ENCODE measurements at places on chromosomes 7 and 10. TPM values are rescaled to one million over a fixed set of nuclear protein-coding genes. Genes with fewer than 3 reads are reported as not detected.
A peak's percentile ranks its signal among the peaks of the same experiment; 100 is the strongest.

STRIP2 gene
- 0.37 TPM for total RNA-seq

DNA sequence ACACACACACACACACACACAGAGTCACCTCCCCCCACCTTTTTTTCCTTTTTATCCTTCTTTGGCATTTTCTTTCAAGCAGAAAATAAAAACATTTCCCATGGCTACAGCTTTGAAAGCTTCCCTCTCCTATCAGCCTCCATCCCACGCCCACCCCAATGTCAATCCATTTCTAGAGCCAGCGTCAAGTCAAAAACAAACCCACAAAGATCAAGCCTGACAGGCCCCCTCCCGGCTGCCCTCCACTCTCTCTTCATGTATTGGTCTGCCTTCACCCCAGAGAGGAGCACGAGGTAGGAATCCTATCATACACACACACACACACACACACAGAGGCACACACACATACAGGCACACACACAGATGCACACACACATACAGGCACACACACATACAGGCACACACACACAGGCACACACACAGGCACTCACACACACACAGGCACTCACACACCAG is 8.0 kb upstream of the TNRC18 start:
- DNase-seq, result no peak

TACR2 gene
- total RNA-seq, result not detected

GRCh38 chr7:69190763-69191162 is 407.5 kb upstream of the AUTS2 start:
- DNase-seq, result no peak

DNA sequence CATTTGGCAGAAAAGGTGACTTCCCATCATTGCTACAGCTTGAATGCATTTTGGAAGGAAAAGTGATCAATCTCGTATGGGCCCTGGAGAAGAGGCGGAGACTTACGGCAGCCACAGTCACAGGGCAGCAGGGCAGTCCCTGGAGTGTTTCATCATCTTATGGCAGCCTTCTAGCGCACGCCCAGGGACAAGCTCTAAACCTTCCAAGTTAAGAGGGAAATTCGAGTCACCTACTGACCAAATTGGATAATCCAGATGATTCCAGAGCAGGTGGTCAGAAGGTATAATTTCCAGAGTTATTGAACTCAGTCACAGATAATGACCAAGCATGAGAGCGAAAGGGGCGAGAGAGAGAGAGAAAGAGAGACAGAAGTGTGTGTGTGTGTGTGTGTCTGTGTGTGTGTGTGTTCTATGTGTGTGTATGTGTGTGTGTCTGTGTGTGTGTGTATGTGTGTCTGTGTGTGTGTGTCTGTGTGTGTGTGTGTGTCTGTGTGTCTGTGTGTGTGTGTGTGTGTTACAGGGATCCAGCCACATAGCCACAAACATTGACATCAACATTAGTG is 123.7 kb upstream of the ADAM12 start:
- DNase-seq, result no peak

AHCYL2 gene
- total RNA-seq, result 13.6 TPM

GIMAP7 gene
- total RNA-seq, result 3.5 TPM

DNA sequence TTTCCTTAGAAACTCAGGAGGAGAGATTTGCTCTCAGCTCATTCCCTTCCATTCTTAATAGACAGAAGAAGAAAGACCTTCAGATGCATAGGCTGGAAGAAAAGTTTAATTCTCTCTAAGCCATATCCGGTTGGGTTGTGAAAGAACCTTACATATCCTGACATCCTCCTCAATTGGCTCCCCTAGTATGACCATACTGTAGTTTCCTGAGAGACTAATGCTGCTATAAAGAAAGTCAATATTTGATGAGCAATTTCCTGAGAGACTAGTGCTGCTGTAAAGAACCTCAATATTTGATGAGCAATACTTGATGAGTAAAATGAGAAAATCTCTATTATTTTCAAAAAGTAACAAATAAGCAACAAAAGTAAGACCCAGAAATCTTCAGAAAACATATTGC is 888.5 kb upstream of the SORCS1 start:
- no peak for DNase-seq

- DNase-seq, result peak; percentile 73
Measured at GRCh38 chr7:141695803-141696289, 6.1 kb downstream of the DENND11 start.

DNA sequence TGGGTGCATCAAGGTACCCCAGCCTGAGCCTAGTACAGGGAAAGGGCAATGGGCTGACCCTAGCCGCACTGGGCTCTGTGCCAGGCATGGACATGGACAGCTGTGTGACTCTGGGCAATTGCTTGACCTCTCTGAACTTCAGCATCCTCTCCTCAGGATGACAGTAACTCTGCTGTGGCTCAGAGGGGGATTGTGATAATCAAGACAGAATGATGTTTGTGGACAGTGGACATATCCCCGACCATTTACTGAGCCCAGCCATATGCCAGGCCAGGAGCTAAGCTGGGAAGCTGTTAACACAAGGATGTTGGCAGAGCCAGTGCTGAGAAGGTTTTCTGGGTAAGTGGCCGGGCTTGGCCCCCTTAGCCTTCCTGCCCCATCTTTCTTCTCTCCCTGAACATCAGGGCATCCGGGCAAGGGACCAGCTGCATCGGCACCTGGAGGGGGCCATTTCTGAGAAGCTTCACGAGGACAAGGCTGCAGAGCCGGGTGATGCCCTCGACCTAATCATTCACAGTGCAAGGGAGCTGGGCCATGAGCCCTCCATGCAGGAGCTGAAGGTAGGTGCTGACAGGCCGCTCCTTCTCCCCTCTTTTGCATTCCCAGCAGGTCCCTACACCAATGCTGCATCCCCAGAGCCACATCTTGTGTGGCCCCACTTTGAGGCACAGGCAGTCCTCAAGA is 3.5 kb downstream of the CYP26C1 start:
- DNase-seq, result no peak

NPFFR1 gene
- total RNA-seq, result under 0.01 TPM

GRCh38 chr7:14207138-14207537 is 217.7 kb upstream of the ETV1 start:
- DNase-seq, result no peak

GRCh38 chr10:8618834-8619233 is 564.3 kb downstream of the GATA3 start:
- DNase-seq, result no peak

FBXL13 gene
- 1.4 TPM for total RNA-seq

DNA sequence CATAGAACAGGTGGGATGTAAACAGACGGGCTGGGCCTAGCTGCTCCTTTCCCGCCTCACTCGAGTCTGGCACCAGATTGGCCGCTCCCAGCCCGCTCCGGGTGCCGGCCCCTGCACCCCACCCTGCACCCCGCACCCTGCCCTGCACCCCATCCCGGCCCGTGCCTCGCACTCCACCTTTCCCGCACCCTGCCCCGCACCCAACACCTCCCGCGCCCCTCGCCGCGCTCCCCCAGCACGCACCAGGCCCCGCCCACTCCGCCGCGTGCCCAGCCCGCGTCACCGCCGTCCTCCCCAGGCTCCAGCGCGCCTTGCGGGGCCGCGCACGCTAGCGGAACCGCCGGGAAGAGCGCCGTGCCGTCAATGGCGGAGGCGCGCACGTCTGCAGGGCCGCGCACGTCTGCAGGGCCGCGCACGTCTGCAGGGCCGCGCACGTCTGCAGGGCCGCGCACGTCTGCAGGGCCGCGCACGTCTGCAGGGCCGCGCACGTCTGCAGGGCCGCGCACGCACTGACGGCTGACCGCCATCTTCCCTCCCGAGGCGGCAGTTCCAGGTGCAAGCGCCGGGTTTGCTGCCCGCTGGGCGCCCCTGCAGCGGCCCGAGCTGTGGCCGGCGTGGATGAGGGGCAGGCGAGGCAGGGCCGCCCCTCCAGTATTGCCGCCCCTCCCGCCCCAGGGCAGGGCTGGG is at the start of gene UBE3C:
Gene UBE3C (plus strand): TSS at position 503 of the 687 bp plus-strand sequence. CDS start 347 bp downstream, outside the sequence.
- DNase-seq, result peak; percentile 89

DNA sequence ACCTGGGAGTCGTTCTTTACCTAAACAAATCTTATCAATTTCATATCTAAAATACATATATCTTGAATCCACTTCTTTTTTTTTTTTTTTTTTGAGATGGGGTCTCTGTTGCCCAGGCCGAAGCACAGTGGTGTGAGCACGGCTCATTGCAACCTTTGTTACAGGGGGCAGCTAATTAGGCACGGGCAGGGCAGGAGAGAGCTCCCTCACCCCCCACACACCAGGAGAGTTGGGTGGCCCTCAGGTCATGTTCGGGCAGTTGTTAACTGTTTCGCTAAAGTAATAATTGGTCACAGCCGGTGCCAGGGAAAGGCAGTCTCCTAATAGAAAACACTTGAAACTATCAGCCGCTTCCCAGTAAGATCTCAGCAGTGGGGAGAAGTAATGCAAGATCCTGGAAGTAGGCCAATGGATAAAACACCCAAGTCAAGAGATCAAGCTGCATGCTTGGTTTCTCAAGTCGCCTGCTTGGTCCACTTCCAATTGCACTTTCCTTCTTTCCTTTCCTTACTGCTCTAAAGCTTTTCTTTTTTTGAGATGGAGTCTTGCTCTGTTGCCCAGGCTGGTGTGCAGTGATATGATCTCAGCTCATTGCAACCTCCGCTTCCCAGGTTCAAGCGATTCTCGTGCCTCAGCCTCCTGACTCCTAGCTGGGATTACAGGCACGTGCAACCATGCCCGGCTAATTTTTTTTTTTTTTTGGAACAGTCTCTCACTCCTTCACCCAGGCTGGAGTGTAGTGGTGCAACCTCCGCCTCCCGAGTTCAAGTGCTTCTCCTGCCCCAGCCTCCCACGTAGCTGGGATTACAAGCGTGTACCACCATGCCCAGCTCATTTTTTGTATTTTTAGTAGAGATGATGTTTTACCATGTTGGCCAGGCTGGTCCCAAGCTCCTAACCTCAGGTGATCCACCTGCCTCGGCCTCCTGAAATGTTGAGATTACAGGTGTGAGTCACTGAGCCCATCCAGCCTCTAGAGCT is 21.3 kb upstream of the EFCAB10 start:
- DNase-seq, result no peak

DNA sequence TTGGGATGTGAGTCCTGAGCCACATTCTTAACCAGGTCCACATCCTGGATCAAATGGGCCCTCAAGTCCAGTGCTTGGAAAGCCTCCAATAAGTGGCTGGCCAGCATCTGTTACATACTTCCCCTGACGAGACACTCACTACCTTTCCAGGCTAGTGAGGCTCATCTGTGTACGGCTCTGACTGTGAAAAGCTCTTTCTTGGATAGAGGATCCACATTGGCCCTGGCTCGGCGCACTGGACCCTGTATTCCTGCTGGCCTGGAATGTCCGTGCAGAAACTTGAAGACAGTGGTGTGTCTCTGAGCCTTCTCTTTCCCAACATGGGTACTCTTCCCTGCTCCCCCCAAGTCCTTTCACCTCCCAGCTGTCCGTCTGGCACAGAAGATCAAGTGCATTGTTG is 35.5 kb downstream of the MYL10 start:
- no peak for DNase-seq

DNA sequence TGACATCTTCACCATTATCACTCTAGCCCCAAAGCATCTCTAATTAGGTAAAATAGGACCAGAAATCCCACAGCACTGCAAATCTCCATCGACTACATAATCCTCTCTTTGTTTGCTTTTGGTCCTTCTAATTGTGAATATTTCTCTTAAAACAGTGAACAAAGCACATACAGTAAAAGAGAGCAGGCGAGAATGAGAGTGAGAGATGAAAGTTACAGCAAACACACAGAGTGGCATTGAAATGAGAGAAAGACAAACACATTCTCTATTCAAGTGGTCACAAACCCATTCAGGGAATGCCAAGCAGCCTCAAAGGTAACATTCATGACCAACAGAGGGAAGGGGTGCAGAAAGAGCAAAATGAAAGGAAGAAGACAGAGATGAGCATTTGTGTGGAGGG is 109.8 kb upstream of the PTN start:
- no peak for DNase-seq

ARHGAP22 gene
- total RNA-seq, result 6.0 TPM

GPR15LG gene
- not detected for total RNA-seq

- DNase-seq, result no peak
Measured at GRCh38 chr10:116071453-116072148, 201.4 kb downstream of the GFRA1 start.

DNA sequence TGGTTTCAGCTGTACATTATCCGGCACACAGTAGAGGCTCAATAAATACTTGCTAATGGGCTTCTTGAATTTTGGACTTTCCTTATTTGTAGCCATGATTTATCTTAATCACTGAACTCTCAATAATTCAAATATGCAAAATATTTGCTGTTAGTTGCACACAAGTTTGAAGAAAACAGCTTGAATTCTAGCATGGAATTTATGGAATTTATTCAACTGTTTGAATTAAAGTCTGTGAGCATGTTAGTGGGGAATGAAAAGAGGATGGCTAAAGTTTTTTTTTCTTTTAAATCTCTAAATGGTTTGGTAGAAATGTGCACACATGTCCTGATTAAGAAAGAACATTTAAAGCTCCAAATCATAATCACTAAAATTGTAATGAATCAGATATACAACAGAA is 42.5 kb downstream of the SIRT1 start:
- no peak for DNase-seq

ZNF239 gene
- total RNA-seq, result 3.5 TPM

DNA sequence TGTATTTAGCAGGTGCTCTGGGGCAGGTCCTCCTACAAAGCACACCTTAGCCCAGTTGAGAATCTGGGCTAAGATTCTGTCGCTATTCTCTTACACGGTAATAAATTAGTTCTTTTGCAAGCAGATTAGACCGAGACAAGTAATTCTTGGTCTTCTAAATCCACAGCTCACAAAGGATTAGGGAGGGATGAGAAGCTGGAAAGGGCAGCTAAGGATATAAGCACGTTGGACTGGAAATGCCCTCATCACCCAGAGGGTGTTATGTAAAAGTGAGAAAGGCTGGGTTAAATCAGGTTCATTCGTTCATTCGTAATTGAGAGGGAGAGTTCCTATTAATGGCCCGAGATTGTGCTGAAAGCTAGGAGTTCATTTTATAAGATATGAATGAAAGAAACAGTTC is 41.8 kb downstream of the PFKFB3 start:
- no peak for DNase-seq

NEUROD6 gene
- total RNA-seq, result not detected

CNNM1 gene
- 1.2 TPM for total RNA-seq

DNA sequence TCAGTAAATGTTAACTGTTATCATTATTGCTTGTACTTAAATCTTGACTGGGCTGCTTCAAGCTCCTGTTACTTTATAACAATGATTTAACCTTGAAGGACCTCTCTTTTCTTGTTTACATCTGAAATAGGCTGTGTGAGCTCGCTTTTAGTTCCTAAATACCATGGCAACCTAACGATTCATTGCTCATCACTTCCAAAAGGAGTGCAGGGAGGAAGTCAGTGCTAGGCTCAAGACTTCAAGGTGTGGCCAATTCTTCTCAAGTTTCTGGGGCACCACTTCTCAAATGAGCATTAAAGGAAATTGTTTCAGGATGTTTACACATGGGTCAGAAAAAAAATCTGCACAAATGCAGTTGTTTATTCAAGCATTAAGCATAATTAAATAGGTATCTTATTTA is 284.2 kb downstream of the MTERF1 start:
- no peak for DNase-seq

GRCh38 chr10:115974816-115975430 is 298.1 kb downstream of the GFRA1 start:
- no peak for DNase-seq
